Activated CD4-positive, alpha-beta T cell treated with anti-CD3 and anti-CD28 coated beads, Interleukin-2, amount 50 U/mL, for 4 hours (primary cell): ENCODE measurements at places on chromosomes 3 and 15.

- DNase-seq, result no peak
These were observed 67.6 kb downstream of the DAPK2 start for GRCh38 chr15:63978511-63979261.

GRCh38 chr3:95655363-95655986, 1158.9 kb upstream of the EPHA6 start:
- DNase-seq, result no peak

DNA sequence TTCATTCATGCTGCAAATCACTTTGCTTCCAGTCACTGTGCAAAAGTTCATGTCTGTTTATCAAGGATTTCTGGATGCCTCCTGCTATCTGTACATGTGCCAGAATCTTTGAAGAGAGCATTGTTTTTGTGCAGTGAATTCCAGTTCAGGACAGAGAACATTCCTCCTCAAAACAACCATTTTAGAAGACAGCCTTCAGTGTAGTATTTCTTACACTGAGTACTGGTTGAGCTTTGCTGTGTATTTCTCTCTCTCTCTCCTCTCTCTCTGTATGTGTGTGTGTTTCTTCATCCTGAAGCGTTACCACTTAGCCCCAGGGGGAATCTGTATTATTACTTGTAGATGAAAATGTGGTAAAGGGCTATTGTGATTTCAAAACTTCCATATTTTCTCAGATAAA, 123.8 kb upstream of the CHL1 start:
- DNase-seq, result no peak

DNA sequence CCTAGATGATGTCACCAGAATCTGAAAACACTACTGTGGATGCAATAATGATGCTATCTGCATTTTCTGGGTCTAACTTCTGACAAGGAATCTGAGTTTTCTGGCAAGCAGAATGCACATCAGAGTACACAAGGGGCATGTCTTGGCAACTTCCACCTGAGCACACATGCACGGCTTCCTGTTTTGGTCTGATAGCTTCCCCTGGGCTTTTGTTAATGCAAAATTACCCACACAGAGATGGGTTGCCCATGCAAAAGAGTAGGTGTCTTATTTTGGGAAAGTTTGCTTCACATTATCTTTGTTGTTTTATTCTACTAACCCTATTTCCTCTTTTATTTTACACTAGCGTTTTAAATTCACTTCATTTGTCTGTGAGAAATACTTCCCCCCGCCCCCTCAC, 74.2 kb upstream of the SATB1 start:
- DNase-seq, result peak; percentile 6

DNA sequence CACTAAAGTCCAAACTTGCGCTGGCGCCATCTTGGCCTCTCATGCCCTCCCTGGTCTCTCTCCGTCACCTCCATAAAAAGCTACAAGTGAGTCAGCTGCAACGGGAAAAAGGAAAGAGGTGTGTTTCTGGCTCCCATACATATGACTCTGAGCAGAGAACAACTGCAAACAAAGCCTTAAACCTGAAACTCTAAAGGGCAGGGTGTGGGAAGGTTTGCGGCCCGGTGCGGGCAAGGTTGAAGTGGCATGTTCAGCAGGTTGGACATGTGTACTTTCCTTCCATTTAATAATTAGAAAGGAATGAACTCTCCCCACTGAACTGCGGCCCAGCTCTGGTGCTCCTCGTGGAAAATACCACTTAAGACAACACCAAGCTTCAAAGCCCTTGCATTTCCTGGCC, 59.0 kb upstream of the PPARG start:
- no peak for DNase-seq

DNA sequence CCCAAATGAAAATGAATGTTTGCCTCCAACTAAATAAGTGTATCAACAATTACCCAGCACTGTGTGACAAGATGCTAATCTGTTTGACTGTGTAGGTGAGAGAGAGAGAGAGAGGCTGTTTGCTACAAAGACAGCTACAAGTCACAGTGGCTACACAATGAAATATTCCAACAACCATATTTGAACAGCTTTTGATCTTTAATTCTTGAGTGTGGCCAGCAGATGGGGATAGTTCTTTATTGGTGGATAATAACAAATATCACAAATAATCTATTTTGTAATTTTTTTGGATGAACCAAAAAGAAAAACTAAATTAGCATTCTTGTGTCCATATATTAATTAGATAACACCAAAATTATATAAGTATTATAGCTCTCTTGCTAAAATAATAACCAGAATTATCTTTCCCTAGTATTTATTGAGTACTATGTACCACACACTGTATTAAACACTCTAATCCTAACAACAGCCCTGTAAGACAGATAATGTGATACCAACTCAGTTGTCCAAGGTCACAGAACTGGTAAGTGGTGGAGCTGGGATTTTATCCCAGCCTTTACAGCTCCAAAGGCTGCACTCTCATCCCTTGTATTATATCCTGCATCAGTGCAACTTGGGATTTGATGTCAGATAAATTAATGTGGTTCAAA, 61.9 kb upstream of the C3orf80 start:
- no peak for DNase-seq

DNA sequence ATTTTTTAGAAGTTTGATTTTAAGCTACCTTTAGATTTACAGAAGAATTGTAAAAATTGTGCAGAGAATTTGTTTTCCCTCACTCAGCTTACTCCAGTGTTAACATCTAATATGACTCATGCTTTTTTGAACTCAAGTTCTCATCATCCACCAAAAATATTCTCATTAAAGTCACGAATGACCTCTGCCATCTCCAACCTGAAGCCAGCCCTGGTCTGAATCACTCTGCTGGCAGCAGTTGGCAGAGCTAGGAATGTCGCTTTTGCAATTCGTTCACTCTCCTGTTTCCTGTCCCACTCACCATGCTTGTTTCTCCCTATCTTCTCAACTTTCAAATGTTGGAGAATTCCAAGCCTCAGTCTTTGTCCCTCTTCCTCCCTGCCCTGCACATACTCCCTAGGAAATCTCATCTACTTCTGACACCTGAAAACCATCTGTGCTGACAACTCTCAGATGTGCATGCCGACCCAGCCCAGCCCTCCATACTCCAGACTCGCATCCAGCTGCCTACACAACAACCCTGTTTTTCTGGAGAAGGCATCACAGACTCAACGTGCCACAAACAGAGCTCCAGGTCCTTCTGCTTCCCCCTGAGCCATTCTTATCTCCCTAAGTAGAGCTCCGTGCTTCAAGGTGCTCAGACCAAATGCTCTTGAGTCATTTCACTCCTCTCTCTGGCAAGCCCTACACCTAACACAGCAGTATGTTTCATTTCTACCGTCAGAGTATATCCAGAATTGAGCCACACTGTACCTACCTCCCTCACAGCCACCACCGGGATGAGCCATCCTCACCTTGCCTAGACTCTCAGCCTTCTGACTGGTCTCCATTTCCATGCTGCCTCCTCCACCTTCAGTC, 24.9 kb downstream of the PRR23E start:
- DNase-seq, result no peak

DNA sequence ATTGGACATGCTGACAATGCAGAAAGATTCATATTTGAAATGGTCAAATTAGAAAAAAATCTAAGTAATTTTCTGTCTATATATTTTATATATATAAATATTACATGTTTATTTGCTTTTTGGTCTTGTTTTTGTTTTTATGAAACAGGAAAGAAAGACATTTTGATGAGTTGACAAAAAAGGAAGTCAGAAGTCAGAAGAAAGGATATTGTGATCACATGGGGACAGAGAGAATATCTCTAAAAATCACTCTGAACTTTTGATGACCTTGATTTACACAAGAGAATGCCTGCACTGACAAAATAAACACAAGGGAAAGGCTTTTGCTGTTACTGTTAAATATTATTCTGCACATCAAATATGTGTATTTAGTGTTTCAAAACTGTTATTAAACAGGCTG, 811.2 kb downstream of the SI start:
- DNase-seq, result no peak

- DNase-seq, result no peak
These were observed 642.3 kb downstream of the ROBO2 start for GRCh38 chr3:77682162-77682561.
